ENCODE measurements at places on chromosomes 12 and 14.

DNA sequence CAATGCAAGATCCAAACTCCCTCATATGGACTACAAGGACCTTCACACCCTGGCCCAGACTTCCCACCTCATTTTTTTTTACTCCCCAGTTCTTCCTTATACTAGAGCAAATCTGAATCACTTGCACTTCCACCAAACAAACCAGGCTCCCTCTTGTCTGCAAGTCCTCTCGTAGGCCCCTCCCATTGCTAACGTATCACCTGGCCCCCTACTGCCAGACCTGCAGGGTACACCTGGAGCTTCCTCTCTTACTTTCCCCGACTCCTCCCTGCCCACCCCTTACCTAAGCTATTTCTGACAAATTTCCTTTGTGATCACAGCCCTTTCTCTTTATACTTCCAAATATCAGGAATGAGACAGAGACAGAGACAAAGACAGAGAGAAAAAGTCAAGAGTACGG, 463.9 kb downstream of the GALC start:
- no peak for DNase-seq

GRCh38 chr14:57937676-57938075, 71.8 kb upstream of the SLC35F4 start:
- no peak for DNase-seq

- DNase-seq = no peak
These were observed 63.7 kb downstream of the FBXL14 start for GRCh38 chr12:1530592-1531152.

GRCh38 chr12:83896416-83896815, 1016.2 kb downstream of the SLC6A15 start:
- no peak for DNase-seq

- DNase-seq = no peak
These were observed 47.1 kb upstream of the STON2 start for GRCh38 chr14:81447021-81447764.

GRCh38 chr12:20444595-20445170, 76.3 kb downstream of the PDE3A start:
- DNase-seq = no peak

GRCh38 chr14:24251880-24252288, 9.5 kb upstream of the TINF2 start:
- DNase-seq = no peak

GRCh38 chr14:82180139-82180538, 646.5 kb upstream of the SEL1L start:
- no peak for DNase-seq
